ENCODE measurements at places on chromosomes 12 and 14. TPM values are rescaled to one million over a fixed set of nuclear protein-coding genes. Genes with fewer than 3 reads are reported as not detected.

The PSMA6 gene
- 213 TPM for total RNA-seq

The TSPAN9 gene
- 0.42 TPM for total RNA-seq

The FKBP3 gene
- total RNA-seq, result 65.7 TPM

The CRY1 gene
- total RNA-seq, result 17.3 TPM

The SLC17A8 gene
- not detected for total RNA-seq

The RNASE2 gene
- not detected for total RNA-seq

The GPR137C gene
- total RNA-seq, result 0.45 TPM

DNA sequence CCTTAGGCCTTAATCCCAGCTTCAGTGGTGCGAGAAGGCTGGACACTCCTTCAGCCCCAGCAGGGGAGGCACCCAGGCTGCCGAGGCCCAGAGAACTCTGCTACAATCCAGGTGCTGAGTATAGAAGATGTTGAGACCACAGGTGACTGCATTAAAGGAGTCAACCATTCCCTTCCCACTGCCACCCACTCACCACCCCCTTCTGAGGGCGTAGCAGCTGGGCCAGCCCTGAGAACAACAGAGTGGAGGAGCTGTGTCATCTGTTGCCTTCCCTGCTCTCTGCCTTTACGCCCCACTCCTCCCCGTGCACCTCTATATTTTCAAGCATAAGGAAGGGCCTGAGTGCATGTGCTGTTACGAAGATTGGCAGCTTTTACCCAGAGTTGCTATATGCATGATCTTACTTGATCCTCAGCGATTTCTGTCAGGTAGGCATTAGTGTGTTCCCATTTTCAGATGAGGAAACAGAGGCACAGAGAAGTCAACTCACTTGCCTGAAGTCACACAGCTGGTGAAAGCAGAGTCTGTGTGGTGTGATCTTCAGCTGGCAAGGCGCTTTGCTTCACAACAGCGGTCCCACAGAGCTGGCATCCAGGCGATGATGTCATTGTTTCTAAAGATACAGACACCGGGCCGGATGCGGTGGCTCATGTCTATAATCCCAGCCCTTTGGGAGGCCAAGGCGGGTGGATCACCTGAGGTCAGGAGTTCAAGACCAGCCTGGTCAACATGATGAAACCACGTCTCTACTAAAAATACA, 46.7 kb downstream of the RIN3 start:
- no peak for DNase-seq

DNA sequence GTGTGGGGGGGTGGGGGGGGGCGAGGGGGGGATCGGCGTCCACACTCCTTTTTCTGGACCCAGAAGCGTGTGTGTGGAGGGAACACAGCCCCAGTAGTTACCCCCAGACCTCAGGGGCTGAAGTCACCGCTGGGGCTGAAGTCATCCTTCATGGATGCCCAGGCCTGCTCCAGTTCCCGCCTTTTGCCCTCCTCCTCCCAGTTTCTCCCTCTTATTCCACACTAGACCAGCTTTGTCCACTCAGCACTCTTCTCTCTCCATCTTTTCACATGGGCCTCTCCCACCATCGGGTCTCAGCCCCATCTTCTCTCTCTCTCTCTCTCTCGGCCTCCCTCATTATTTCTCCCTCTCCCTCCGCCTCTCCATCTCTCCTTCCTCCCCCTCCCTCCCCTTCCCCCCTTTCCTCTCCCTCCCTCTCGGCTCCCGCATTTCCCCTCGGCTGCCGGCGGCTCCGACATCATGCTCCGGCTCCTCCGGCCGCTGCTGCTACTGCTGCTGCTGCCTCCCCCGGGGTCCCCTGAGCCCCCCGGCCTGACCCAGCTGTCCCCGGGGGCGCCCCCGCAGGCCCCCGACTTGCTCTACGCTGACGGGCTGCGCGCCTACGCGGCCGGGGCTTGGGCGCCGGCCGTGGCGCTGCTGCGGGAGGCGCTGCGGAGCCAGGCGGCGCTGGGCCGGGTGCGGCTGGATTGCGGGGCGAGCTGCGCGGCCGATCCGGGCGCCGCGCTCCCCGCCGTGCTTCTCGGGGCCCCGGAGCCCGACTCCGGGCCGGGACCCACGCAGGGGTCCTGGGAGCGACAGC, at the start of gene P3H3:
P3H3 (plus strand) TSS at position 426 of the 799 bp plus-strand sequence; CDS start at position 460, 34 bp downstream.
- peak; percentile 63 for DNase-seq

DNA sequence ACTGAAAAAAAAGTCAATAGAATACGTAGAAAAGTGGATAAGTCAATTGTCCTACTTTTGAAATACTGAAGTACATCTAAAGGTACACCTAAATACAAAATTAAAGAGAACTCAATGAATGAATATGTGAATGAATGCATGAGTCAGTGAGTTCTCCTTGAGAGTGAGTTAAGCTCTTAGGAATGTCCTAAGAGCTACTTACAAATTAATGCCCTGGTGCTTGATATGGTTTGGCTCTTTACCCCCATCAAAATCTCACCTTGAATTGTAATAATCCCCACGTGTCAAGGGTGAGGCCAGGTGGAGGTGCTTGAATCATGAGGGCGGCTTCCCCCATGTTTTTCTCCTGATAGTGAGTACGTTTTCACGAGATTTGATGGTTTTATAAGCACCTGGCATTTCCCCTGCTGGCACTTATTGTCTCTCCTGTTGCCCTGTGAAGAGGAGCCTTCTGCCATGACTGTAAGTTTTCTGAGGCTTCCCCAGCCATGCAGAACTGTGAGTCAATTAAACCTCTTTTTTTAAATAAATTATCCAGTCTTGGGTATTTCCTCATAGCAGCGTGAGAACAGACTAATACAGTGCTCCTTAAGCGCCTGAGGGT, 192.2 kb upstream of the ARHGAP5 start:
- no peak for DNase-seq

DNA sequence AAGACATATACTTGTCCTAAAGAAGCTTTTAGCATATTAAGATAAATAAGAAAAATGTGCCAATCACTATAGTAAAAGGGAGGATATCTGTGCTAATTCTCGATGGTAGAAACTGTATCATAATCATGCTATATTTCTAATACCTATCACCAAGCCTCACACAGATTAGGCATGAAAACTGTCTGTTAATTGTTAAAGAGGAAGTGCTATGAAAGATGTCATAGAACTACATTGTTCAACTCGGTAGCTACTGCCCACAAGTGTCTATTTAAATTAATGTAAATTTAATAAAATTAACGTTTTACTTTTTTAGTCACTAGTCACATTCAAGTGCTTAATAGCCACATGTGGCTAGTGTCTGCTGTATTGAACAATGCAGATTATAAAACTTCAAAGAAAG, 77.5 kb upstream of the KICS2 start:
- no peak for DNase-seq

GRCh38 chr12:83123039-83123438, 436.3 kb downstream of the TMTC2 start:
- no peak for DNase-seq

DNA sequence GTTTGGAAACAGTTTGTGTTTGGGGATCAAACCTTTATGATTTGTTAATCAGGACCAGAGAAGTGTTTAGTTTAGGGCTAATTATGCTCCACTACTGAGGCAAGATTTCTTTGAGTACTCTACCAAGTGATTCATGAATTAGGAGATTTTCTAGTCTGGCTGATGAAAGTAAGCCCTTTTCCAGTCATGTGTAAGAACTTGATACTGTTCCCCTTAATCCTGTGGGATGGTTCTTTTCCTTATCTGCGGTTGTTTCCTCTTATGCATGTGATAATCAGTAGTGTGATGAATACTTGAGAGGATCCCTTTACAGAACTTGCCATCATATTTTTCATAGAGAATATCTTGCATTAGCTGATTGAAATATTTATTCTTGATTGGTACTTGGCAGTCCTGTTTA, 42.1 kb downstream of the DYRK2 start:
- no peak for DNase-seq

- no peak for DNase-seq
These were observed 807.3 kb upstream of the TMEM132C start for GRCh38 chr12:127459687-127460086.

DNA sequence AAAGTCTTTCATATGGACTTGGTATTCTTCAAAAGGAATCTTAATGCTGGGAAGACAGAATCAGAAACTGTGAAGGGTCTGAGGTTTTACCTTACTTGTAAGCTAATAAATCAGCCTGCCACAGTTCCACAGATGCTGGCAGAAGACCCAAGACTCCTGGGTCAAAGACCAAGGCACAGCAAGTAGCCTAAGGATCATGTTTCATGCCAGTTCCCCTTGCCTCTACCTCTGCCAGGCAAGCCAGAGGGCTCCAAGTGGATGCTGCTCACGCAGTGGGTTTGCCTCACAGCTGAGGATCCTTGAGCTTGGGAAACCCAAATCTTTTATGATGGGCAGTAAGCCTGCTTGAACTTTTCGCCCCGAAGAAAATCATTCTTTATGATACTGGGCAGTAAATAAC, 15.2 kb upstream of the RXYLT1 start:
- DNase-seq, result no peak

DNA sequence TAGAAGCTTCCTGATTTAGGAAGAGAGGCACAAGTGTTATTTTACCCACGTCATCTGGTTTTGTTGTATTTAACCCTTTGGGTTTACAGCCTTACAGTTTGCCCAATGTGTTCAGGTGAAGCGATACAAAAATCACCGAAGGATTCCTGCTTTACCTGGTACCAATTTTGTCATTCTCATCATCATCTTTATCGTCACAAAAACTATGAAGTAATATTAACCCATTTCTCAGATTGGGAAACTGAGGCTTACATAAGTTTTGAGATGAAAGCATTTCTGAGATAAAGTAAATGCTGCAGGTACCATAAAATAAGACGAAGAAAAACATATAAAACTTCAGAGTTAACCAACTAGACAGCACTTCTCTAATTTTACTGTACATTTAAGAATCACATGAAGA, 370.6 kb upstream of the OR4E1 start:
- DNase-seq, result no peak

DNA sequence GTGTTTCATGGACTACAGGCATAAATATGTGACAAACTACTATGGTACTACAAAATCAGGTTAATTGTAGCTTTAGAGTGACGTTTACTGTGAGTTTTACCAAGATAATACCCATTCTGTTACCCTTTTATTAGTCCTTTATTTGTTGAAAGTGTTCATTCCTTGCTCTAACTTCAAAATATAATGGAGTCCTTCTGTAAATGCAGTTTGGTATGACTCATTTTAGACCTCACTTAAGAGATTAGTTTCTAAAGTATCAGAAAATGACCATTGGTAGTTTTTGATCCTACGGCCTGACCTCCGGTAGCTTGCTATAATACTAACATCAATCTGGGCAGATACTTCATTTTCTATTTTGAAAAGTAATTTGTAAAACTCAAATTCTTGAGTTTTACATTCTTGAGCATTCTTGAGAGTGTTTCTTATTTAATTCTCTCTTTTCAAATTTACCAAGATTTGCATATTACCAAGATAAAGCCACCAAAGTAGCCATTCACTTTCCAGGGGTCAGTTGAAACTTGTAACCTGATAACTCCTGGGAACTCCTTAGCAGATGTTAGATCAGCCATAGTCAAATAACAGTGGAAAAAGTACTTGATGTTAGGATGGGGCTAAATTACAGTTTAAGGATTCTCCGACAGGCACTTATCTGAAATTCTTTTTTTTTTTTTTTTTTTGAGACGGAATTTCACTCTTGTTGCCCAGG, 4.2 kb downstream of the HSPA2 start:
- no peak for DNase-seq

DNA sequence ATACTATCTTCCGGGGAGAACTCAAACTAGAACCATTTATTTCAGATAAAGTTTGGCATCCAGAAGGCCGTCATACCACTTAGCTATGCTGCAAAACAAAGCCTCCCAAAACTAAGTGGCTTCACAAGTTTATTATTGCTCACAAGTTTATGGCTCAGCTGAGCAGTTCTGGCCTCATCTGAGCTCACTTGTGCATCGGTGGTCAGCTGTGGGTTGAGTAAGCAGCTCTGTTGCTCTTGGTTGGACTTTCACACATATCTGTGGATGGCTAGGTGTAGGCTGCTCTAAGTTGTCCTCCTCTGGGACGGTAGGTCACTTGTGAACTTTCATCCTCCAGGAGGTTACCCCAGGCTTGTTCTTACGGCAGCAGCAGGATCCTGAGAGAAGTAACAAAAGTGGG, 162.7 kb downstream of the BTG1 start:
- DNase-seq, result no peak

DNA sequence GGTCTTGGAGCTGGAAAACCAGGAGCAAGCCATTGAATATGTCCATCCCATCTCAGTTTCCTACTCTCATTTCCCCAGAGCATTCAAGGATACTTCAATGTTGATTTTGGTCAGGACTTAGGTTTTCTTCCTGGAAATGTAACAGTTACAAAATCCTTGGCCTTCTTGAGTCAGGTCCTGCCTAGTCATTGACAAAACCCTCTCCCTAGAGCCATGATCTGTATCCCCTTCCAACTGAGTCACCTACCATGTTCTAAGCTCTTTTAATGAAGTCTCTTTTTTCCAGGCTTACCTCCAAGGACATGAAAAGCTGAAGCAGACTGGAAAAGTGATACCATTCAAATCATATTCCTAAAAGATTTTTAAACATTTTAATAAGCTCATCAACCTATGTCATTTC, 549.2 kb downstream of the GALC start:
- no peak for DNase-seq

DNA sequence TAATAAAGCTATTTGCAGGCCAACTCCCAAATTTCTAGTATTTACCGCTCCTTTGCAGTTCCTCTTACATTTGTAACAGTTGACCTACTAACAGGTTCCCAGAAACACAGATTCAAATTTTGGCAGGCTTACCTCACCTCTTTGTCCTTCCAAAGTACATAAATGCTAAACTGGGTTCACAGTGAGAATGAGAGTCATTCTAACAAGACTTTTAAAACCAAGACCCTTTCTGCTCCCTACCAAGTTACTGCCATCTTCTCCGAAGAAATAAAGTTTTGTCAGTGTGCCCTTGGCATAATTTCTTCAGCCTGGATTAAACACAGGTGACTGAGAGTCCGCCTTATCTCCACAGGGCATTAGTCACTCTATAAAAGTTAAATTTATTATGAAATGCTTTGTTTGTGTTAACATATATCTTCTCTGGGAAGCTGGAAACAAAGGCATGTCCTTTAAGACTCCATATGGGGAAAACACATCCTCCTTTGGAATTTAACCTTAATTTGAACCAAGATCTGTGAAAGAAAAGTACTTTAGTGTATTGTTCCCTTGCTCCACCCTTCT, 28.2 kb downstream of the FOXA1 start:
- DNase-seq, result no peak

- DNase-seq, result no peak
These were observed 254.2 kb downstream of the ACSS3 start for GRCh38 chr12:81332054-81332453.

GRCh38 chr14:36747411-36748184, 85.9 kb downstream of the PAX9 start:
- no peak for DNase-seq

DNA sequence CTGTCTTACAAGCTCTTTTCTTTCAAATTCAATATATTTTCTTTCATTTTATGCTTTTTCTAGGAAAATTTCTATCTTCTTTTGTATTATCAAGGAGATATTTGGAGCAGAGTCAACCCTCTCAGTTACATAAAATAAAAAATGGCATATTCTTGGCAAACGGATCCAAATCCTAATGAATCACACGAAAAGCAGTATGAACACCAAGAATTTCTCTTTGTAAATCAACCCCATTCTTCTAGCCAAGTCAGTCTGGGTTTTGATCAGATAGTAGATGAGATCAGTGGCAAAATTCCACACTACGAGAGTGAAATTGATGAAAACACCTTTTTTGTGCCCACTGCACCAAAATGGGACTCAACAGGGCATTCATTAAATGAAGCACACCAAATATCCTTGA, 20.6 kb downstream of the PIK3C2G start:
- DNase-seq, result no peak

Measured in activated naive CD8-positive, alpha-beta T cell treated with anti-CD3 and anti-CD28 coated beads, Interleukin-2, amount 10 ng/mL, durations not matched to agents 7 days and 5 days (primary cell).